ENCODE measurements at places on chromosomes 3 and 15.

GRCh38 chr15:79008659-79009058 lies 63.8 kb upstream of the CTSH start:
- no peak for DNase-seq

DNA sequence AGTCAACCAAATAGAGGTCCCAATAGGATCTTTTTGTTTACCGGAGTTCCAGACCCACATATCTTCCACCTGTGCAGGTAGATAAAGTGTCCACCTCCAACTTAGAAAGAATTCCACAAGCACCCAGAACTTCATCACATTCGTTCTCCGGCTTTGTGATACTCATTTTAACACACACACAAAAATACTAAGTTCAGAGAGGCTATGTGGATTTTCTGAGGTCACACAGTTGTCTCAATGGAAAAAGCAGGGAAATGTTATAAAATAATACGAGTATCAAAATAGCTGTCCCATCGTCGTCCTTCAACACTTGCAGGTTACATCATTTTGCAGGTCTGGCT lies 137.5 kb downstream of the TMCO5A start:
- DNase-seq = no peak

DNA sequence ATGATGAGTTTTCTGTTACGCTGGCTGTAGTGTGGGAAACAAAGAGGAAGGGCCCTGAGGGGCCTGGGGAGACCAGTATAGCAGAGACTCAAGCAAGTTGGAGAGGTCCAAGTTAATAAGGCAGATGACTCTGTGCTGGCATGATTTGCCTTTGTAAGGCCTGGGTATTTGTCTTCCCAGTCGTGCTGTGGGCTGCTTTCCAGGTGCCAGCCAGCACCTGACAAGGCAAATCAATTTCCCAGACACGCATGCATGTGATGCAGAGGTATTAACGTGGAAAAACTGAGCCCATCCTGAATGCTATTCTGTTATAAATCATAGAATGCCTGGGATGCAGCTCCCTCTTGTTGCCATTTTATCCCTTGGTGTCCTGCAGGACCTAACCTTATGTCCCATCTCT lies 175.6 kb downstream of the MFSD1 start:
- DNase-seq = no peak

DNA sequence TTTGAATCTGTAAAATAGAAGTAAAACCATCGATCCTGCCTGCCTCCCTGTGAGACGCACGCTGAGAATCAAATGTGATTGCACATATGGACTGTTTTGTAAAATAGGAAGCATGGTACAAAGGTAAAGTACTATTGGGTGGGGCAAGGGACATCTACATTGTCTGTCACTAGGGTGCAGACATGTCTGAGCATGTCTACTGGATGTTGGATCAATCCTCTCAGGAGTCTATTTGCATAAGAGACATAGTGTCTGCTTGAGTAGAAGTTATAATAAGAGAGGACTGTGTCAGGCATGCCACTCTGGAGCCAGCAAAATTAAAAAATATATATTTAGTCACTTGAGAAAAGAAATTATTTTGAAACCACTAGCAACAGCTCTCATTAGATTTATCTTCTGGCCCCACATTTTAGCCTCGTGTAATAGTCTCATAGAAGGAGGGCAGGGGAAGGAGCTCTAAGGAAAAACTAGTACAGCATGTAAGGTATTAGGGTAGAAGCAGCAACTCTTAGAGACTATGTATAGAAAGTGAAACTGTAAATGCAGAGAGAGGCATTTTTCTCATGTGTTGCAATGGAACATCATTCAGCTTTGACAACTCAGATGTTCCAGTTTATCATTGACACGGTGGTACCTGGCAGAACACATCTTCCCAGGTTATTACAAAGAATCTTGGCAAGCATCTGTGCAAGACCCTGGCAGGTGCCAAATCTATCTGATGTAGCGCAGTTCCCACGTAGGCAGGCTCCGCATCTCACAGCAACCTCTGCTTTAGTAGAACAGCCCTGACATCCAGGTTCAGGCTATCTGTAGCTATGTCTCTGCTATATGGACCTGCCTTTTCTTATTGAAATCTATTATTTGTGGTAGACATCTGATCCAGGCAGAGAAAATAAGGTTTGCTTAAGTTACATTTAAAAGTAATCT lies 85.2 kb upstream of the CHL1 start:
- no peak for DNase-seq

DNA sequence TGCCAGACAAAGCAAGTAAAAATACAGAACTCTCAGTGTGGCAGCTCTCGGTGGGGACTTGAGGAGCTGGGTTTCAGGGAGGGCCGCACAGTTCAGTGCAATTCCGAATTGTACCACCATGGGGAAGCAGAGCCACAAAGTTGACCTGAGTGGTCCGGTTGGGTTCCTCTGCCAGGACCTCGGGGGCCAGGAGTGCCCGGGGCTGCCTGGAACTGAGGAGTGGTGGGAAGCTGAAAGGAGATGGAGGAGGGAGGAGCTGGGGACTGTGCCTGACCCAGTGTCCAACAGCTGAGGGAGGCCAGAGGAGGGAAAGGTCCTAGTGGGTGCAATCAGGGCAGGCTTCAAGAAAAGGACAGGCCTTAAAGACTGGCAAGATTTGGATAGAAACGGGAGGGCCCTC lies 32.2 kb upstream of the TRH start:
- no peak for DNase-seq

DNA sequence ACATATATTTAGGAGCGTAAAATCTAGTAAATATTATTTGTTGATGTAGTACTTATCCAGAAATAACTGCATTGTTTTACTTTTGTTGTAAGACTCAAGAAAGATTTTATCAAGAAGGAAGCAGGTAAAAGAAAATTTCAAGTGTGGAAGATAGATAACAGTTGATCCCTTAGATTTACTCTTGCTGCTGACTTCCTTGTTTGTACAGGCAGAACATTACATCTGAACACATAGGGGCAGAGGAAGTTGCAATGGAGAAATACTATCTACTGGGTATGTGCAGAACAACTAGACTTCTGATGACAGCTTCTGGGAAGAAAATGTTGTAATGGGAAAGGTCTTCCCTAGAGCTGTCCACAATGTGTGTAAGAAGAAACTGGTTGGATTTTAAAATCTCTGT lies 350.6 kb downstream of the NLGN1 start:
- no peak for DNase-seq

DNA sequence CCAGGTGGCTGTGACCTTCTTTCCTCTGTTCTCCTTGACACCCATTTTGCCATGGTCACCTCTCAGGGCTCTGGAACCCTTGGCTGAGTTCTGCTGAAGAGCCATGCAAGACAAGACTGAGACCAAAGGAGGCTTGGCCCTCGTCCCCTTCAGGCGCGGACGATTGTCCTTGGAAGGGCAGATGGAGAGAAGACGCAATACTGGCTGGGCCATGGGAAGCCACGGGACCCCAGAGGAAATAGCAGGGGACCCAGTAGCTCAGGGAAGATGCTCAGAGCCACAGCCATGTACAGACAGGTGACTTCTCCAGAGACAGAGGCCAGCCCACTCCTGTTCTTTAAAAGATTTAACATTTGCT lies 125.6 kb downstream of the SMAD6 start:
- no peak for DNase-seq

GRCh38 chr15:41655716-41656115 lies 4.5 kb upstream of the MGA start:
- no peak for DNase-seq
